ENCODE measurements at places on chromosomes 1 and 21.

- no peak for DNase-seq
These were observed 161.5 kb downstream of the HLX start for GRCh38 chr1:221040691-221041285.

- DNase-seq: no peak
These were observed 1.7 kb upstream of the PDE9A start for GRCh38 chr21:42651515-42652401.

GRCh38 chr1:211610779-211611556 lies 32.0 kb upstream of the SLC30A1 start:
- no peak for DNase-seq

DNA sequence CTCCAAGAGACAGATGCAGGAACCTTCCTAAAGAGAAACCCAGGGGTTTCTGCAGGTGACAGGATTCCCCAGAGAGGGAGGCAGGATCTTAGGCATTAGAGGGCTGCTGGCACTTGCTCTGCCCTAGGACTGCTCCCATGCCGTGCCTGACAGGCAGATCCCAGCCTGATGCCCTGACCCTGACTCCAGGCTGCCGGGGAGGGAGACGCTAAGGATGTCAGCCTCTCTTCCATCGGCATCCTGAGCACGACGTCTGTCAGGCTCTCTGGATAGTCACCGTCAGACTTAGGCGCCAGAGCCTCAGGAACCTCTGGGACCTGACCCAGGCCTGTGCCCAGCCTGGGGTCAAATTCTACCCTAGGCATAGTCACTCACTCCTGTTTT lies 157.1 kb downstream of the NPHP4 start:
- no peak for DNase-seq

DNA sequence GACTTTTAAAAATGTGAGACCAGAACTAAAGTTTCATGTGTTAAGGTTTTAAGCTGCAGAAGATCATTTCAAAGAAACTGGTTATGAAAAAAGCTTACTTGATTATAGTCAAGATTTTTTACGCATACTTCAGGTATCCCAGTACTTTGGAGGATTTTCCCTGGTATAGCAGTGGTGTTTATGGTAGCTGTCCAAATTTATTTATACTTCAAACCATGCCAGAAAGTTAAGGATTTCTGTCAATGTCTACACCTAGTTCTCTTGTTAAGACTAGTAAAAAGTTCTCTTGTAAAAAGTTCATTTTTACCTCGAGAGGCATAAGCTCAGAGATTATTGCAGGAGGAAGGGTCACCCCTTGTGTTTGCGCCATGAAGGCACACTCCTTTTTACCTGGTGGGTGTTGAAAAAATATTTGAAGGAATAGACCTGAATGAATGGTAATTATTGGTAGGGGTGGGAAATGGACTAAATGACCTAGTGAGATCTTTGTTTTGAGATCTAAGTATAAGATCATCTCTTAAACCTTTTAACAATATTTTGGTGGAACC lies 2.8 kb downstream of the DYRK1A start:
- no peak for DNase-seq

- DNase-seq: no peak
These were observed 5.4 kb upstream of the TNFRSF25 start for GRCh38 chr1:6471086-6471969.

DNA sequence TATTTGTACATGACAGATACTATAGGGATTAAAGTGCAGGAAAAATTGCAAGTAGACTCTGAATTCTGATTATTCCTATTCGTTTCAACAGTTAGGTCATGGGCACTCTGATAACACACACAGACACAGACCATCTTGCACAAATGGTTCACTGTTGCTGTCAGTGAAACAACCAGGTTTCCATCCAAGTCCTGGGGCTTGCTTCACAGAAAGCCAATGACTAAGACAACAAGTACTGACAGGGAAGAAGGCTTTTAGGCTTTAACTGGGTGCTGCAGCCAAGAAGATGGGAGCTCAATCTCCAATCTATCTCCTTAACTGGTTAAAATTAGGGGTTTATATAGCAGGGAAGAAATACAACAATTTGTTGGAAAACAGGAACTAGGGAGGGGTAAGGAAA lies 57.6 kb downstream of the RIMS3 start:
- no peak for DNase-seq

DNA sequence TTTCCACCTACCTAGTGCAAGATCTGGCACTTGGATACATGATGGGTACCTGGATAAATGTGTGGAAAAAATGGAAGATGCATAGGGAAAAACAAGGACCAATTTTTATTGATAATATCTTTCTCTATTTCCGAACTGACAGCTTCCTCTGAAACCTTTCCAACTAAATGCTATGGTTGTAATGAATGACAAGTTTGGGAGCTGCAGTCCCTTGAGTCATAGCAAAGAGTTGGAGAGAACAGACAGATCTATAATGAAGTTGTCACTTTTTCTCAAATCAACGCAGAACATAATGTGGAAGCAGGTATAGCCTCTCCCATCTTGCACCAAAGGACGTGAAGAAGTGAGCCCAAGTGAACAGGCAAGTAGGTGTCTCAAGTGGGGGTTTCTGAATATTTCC lies 296.5 kb upstream of the KAZN start:
- DNase-seq: no peak

DNA sequence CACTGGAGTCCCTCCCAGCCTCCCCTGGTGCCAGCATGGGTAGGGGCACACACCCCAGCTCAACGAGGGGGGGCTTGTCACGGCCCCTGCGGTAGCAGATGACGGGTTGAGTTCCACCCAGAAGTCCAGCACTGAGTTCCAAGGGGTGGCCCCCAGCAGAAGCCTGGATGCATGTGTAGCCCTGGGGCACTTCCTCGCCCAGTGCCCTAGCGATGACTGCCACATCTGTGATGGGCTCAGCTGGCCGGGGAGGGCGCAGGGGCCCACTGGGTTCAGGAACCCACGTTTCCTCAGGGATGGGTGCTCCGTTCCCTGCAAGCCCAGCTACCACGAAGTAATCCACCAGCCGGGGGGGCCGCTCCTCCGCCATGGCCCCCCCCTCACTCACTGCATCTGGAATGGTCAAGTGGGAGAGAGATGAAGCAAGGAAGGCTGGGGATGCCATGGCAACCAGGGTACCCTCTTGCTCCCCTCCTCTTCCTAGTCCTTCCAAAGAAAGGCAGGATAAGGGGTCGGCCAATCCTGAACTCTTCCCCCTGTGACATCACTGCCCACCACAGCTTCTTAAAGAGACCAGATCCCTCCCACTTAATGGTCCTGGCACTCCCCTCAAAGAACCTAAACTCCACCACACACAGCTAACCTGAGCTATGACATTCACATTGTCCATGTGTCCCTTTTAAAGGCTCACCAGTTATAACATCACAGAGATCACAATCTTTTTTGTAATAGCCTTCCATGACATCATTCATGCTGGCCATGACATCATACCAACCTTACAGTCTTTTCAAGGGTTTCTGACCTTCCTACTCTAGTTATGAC lies 2.3 kb downstream of the DENND4B start:
- DNase-seq: no peak

DNA sequence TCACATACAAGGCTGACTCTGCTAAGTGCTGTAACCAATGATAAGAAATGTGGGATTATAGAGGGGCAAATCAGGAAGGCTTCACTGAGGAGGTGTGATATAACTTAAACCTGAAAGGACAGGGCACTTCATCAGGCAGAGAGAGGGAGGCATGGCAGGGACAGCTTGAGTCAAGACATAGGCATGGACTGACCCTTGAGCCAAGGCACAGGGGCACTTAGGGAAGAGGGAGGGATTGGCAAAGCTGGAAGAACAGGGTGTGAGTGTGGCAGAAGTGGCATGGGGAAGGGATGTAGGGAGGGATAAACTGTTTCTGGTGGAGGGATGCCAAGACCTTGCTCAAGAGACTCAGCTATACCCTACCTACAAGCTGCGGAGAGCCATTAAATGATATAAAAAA lies 81.3 kb downstream of the PLXNA2 start:
- DNase-seq: no peak

- DNase-seq: no peak
These were observed 96.6 kb downstream of the ZFYVE9 start for GRCh38 chr1:52238474-52238873.

GRCh38 chr1:163824006-163824405 lies 502.3 kb downstream of the NUF2 start:
- no peak for DNase-seq

Measured in DMS79 (cell line).